ENCODE measurements at places on chromosomes 11 and 22. TPM values are rescaled to one million over a fixed set of nuclear protein-coding genes. Genes with fewer than 3 reads are reported as not detected.
A peak's percentile ranks its signal among the peaks of the same experiment; 100 is the strongest.

- peak; percentile 45 for DNase-seq
Measured at GRCh38 chr11:114147375-114148012, 88.0 kb downstream of the ZBTB16 start.

- DNase-seq: no peak
Measured at GRCh38 chr22:25880524-25880923, 138.5 kb downstream of the MYO18B start.

FDXACB1 gene
- total RNA-seq: 3.2 TPM

GRCh38 chr11:16287630-16288280, 68.6 kb downstream of the SOX6 start:
- no peak for DNase-seq

OR10D3 gene
- not detected for total RNA-seq

- DNase-seq: peak; percentile 10
Measured at GRCh38 chr11:68968306-68969250, 12.2 kb downstream of the MRGPRD start.

DAGLA gene
- 1.1 TPM for total RNA-seq

INS gene
- total RNA-seq: not detected

DNA sequence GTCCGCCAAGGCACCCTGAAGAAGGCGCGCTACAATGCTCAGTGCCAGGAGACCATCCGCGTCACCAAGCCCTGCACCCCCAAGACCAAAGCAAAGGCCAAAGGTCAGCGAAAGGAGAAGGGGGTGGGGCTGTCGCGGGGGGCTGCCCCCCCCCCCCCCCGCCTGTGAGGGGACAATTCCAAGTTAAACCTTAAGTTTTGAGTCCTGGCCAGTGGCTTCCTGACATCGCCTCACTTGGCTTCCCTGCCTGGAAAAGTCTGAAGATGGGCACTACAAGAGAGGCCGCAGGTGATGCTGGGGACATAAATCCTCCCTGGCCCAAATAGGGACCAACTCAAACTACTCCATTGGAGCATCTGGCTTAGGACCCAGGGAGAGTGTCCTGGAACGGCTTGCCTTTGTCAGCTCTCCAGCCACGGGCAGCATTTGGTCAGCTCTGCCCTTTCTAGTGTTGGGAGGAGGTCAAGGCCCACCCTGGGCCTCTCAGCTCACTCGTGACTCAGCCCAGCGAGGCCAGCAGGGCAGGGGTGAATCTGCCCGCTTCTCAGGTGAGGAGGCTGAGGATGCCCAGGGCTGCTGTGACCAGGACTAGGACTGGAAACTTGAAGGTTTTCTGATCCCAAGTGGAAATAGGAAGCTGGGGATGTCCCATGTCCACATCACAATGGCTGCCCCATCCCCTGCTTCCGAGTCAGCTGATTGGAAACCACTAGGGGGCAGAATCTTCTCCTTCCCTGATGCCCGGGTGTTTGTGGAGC, 1.4 kb downstream of the MDK start:
- no peak for DNase-seq

NDUFV1 gene
- 121 TPM for total RNA-seq

OAF gene
- 19.0 TPM for total RNA-seq

DNA sequence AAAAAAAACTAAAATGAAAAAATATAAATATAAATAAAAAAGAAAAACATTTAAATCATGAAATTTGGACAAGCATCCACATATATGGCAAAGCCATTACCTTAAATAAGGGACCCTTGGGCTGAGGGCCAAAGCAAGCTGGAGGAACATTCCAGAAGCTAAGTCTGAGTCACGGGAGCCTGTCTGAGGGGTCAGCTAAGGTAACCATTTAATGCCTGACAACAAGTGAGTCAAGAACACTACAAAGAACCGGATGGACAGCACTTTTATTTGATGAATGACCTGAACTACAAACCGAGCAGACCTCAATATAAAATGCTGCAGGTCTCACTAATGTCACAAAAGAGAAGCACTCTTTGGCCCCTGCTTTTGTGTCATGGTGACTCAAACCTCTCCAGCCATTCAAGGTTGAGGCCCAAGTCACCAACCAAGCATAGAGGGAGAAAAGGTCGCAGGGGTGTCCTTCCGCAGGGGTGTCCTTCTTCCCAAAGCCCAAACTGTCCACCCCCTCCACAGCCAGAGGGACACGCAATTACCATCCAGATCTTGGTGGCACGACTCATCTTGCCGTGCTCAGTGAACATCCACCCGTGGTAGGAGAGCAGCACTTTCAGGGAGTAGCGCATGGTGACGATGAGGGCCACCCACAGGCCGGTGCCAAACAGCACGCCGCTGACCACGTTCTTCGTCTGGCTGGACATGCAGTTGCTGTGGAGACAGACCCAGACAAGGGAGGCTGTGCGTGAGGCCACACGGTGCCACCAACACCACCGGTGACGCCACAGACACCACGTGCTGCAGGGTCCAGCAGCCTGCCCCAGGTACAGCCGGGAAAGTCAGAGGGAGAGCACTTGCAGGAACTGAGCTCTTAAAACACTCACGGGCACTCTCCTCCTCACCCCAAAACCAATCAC, 34.5 kb downstream of the CPT1A start:
- DNase-seq: no peak

DNA sequence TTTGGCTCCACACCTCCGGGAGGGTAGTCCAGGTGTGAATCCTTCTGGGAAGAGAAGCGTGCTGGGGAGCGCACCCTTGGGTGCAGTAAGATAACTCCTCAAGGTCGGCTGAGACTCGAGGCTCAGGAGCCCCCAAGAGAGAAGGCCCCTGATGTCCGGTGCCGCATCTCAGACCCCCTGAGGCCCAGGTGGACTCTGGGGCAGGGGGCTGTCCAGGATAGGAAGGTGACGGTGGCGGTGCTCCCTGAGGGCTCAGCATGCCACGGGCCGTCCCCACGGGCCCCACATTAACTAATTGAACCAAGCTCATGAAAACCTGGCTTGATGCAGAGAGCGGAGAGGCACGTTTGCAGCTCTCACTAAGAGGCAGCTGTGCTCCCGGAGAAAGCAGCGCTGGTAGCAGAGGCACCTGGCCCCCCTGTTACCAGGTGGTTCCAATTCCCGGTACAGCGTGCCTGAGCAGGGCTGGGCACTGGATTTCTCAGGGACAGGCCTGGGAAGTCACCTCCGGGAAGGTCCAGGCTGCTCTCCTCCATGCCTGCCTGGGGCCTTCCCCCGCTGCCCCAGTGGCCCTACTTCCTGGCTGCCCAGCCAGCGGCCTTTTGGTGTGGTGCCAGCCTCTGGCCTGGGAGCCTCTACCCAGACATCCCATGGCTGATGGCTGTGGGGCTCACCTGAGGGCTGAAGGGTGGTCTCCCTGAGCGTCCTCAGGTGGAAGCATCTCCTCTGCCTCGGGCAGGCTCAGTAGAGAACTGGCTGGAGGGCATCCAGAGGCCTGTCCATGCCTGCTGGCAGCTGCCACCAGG, 1.1 kb downstream of the KCNQ1 start:
- DNase-seq: no peak

FOLH1 gene
- total RNA-seq: 1.5 TPM

GRCh38 chr11:46649180-46649738, 31.9 kb downstream of the ATG13 start:
- DNase-seq: peak; percentile 80

DNA sequence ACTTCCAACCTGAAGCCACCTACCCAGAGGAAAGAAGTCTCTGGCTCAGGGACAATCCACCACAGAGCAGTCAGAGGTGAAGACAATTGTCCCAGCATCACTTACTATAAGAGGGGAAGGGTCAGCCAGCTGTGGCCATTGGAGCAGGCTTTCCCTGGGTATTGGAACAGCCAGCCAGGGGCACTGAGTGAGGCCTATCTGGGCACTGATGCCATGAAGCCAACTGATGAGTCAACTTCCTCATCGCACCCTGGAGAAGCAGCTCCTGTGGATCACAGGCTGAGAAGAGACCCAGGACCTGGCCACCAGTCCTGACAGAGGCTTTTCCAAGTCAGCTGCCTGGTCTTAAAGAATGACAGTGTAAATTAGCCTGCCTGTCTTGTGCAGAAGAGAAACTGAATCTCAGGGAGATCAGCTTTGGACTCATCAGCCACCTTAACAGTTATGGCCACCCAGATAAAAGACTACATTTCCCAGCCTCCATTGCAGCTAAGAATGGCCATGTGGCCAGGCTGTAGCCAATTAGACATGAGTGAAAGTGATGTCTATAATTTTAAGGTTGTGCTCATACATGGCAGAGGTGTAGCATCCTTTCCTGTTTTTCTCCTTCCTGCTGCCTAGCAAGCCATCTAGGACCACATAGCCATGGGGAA, 19.0 kb downstream of the CHST1 start:
- no peak for DNase-seq

DNA sequence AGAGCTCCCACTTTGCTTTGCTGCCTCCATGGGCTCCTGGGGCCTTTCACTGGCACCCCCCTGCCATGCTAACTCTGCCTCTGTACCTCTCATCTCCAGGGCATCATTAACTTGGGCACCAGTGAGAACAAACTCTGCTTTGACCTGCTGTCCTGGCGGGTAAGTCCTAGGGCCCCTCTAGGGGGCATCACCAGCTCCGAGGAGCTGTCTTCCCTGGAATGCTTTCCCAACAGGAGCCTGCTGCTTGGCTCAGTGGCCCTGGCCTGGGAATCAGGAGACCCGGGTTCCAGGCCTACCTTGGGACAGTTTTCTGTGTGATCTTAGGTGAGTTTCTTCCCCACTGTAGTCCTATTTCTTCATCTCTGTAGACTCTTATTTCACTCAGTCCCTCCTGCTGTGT, 5.1 kb downstream of the ACCS start:
- no peak for DNase-seq

MRGPRX3 gene
- total RNA-seq: not detected

UBQLN3 gene
- 0.49 TPM for total RNA-seq

- no peak for DNase-seq
Measured at GRCh38 chr22:33382436-33382835, 324.3 kb upstream of the SYN3 start.

DNA sequence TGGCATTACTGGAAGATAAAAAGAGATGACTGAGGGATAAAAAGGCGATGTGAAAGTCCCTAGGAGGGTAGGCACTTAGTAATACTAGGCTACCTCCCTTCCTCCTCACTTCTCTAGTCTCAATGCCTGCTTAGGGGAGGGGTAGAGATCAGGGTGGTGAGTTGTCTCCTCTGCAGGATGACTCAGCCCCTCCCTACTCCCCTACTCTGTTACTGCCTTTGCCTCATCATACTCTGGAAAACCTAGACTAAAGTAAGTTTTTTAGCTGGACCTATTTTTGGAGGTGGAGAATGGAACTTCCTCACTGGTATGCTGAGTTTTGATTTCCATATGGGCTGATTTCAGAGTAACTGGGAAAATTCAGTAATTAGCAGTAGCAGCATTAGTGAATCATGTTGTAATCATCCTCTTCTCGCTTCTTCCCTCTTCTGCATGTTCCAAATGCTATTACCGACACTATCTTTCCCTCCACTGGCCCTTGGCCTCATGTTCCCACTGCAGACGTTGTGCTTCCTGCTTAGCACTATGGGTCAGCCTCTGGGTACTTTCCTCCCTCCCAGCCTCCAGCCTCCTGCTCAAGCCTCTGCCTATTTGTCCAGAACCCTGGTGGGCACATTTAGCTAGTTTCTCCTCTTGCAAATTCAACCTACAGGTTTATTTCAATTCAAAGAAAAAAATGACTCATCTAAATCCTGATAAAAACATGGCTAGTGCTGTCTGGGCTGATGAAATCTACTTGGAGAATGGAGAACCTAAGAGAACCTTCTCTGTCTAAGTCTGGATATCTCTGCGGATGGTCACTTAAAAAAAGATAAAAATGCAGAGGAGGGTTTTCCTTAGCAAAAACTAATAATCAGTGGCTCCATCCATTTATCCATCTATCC, 281.7 kb downstream of the ST3GAL4 start:
- DNase-seq: no peak

OR52I1 gene
- total RNA-seq: not detected

GRCh38 chr22:39155421-39155820, 2.9 kb upstream of the CBX7 start:
- no peak for DNase-seq

OSM gene
- total RNA-seq: 1.3 TPM

CPT1B gene
- 10.3 TPM for total RNA-seq

GRCh38 chr11:32939046-32939445, 46.4 kb downstream of the QSER1 start:
- DNase-seq: no peak

GRCh38 chr11:71551711-71552110, 3.5 kb downstream of the KRTAP5-9 start:
- no peak for DNase-seq

Measured in skin of body (tissue), 3 donors.